ENCODE measurements at places on chromosomes 5 and 9.

GRCh38 chr9:71858812-71859211 lies 52.2 kb downstream of the ABHD17B start:
- no peak for DNase-seq

GRCh38 chr5:176899946-176900779 lies 1.0 kb upstream of the HK3 start:
- no peak for DNase-seq

DNA sequence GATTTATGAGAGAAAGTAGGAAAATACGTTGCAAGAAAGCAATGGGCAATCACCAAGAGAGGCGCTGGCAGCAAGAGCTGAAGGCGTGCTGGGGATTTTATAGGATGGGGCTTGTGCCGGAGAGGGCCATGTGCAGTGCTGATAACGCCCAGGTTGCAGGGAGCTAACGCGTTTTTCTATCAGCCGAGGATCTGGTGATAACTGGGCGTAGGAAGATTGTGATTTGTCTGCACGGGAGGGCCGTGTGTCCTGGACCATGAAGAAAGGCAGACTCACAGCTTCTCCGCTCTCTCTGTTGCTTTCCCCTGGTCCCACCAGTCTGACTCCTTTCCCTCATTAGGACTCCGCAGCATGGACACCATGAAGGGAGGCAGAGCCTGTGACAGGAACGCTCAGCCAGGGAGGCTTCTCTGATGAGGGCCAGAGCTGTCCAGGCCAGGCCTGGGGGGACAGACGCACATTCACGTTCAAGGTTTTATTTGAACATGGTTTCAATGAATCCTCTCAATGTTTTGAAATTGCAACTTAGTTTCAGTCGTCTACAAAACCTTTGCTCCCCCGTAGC lies 11.9 kb upstream of the CACNA1B start:
- DNase-seq = no peak

DNA sequence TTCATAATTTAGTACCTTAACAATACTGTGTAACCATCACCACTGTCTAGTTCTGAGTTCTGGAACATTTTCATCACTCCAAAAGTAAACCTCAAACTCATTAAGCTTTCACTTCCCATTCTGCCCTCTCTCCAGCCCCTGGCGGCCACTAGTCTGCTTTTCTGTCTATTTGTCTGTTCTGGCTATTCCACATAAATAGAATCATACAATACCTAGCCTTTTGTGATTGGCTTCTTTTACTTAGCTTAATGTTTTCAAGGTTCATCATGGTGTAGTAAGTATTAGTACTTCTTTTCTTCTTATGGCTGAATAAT lies 138.7 kb downstream of the RAPGEF6 start:
- DNase-seq = no peak

- DNase-seq = peak; percentile 38
These were observed 434 bp downstream of the GLRX start for GRCh38 chr5:95822043-95822541.

GRCh38 chr9:116716438-116716837 lies 29.3 kb downstream of the TRIM32 start:
- no peak for DNase-seq

GRCh38 chr9:93218161-93218560 lies 34.2 kb downstream of the WNK2 start:
- no peak for DNase-seq

GRCh38 chr5:96873449-96873848 lies 2.9 kb upstream of the ERAP2 start:
- no peak for DNase-seq

DNA sequence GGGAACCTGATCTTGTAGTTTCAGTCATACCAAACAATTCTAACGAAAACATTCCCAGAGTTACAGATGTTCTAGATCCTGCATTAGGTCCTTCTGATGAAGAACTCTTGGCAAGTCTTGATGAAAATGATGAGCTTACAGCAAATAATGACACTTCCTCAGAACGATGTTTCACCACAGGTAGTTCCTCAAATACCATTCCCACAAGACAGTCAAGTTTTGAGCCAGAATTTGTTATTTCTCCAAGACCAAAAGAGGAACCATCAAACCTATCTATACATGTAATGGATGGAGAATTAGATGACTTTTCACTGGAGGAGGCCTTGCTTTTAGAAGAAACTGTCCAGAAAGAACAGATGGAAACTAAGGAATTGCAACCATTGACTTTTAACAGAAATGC lies 21.0 kb downstream of the RMI1 start:
- DNase-seq = no peak

GRCh38 chr9:116605904-116606341 lies 81.2 kb upstream of the TRIM32 start:
- DNase-seq = no peak

- no peak for DNase-seq
These were observed 127.1 kb downstream of the ADAMTSL1 start for GRCh38 chr9:18601026-18601425.

DNA sequence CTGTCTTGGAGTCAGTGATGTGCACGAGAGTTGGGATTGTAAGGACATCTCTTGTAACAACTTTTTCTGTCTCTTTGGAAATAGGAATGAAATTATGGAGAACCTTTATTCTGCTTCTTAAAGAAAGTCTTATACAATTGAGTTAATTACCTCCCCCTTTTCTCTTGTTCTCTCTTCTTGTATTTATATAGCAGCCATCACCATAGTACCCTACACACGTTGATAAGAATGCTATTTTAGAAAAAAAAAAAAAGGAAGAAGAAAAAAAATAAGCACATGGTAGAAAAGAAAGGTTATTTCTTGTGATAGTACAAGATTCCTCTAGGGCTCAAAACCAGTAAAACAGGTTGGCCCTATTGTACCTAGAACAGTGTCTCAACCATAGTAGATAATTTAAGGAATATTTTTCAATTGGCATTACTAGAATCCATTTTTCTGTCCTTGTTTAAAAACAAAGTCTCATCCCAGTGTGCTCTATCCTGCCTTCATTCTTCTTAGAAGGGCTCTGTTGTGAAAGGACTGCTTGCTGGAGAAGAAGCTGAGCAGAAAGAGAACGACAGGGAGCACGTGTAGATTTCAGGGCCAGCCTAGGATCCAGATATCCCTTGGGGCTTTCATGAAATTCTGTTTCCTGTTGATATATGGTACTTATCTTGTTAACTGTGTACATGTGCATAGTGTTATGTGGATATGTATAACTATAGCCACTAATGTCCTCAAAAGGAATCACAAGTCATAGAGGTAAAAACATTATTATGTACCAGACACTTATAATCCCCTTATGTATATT lies 392.3 kb upstream of the MEF2C start:
- no peak for DNase-seq

DNA sequence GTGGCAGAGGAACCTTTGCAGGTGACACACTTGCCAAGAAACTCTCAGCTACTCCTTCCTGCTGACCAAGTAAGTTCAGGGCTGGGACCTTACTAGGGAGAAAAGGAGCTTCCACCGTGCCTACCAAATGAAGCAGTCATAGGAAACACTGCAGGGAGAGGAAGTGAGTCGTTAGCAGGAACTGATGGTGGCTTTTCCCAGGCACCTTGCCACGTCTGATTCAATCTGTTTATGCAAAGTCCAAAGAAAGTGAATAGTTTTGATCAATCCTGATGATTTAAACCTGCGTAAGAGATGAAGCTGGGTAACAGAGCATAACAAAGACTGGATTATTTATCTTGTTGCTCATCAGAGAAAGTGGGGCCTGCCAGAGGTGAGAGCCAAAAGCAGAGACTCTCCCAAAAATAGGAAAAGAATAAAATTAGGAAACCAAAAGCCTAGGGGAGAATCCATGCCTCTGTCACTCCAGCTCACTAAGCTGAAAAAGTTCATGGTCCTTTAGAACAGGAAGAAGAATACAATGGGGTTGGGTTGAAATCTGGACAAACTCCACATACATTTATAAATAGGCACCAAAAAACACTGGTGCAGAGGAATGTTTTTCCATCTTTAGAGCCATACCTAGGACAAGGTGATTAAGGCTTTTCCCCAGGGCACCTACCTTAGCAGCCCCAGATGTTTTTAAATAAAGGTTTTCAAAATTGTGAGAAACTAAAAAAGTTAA lies 9.3 kb upstream of the PFDN1 start:
- peak; percentile 57 for DNase-seq

- no peak for DNase-seq
These were observed 213.5 kb downstream of the MEF2C start for GRCh38 chr5:88669371-88670050.

DNA sequence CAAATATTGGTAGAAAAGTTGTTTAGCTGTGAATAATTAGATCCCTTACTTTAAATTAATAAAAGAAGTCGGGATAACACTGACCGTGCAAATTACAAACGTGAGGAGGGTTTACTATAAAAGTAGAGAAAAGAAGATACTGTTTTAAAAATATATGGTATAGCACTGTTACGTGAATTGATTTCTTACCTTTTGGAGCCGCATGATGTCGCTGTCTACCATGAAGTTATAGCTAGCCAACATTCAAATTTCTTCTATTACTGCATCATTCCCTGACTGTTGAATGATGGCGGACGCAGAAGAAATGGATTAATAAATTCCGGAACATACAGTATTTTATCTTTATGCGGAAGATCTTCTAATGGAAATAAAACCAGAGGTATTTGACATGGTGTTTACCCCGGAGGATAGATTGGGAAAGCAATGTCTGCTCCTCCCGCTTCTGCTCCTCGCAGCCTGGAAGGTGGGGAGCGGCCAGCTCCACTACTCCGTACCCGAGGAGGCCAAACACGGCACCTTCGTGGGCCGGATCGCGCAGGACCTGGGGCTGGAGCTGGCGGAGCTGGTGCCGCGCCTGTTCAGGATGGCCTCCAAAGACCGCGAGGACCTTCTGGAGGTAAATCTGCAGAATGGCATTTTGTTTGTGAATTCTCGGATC lies at the start of gene PCDHA6:
PCDHA6 (plus strand) TSS at position 257 of the 658 bp plus-strand sequence; CDS start at position 389, 132 bp downstream.
- DNase-seq = no peak

DNA sequence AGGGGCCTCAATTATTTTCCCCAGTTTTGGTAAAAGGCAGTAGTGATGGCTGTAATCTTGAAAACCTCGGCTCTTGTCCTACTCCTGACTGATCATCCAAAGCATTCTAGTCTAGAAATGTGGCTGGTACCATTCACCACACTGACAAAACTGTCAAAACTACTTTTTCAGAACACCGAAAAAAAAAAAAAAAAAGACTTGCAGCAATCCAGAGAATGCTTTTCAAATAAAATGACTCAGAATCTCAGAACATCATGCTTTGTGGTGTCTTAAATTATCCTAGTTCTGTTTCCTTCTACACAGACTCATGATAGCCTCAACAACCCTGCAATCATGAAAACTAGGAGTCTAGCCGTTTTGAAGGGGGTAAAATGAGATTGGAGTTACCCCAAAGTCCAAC lies 13.4 kb downstream of the SLC28A3 start:
- no peak for DNase-seq

DNA sequence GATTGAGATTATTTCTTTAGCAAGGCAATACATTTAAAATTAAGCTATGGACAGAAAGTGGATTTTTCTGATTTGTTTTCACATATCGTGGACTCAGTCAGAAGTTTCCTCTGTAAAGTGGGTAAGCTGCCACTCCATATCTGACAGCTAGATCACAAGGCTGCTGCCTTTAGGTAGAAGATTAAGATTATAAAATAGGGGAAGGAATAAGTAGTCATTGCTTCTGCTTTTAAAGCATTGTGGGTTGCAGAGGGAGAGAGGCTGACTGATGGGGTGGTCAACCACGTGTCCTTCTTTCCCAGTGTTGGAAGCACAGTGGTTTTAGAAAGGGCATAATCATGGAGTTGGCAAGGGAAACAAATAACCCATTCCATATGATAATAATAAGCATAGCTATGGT lies 74.3 kb upstream of the MOCS2 start:
- DNase-seq = no peak

DNA sequence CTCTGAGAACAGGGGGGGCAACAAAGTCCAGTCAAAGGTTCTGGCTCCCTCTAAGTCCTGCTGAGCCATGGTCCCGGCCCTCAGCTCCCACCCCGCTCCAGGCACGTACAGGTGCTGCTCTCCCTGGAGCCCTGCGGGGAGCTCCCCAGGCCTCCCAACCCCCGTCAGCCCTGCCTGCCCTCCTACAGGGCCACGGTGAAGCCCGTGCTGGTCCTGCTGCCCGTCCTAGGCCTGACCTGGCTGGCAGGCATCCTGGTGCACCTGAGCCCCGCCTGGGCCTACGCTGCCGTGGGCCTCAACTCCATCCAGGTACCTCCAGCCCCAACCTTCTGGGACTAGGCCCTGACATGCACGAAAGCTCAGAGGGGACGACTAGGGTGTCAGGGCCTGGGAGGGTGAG lies 20.1 kb downstream of the ADGRD2 start:
- no peak for DNase-seq

GRCh38 chr5:112684737-112685136 lies 52.9 kb upstream of the APC start:
- no peak for DNase-seq

DNA sequence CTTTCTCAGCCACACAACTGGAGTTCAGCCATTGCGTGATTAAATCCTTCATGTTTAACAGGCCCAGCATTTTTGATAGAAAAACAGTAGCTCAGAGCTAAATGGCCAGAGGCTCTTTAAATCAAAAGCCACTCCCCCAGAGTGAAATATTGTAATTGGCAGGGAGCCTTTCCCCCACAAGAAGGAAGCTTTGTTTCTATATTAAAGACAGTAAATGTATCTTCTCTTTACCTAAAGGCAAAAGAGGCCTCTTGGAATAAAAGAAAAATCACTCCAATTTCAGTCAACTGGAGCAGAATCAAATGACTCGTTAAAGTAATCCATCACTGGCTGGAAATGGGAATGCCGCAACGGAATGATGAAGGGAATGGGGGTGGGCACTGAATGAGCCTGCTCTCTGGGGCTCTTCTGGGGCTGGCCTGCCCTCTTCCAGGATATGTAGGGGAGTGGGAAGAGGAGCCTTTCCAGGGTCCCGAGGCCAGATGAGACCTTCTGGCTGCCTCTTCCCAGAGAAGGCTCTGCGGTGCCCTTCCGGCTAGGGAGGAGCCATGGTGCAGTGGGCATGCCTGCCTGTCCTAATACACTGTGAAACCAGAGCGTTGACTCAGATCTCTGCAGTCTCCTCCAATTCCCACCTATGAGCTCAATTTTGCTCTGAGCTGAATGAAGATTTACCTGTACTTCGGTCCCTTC lies 45.2 kb downstream of the ANKDD1B start:
- peak; percentile 63 for DNase-seq

DNA sequence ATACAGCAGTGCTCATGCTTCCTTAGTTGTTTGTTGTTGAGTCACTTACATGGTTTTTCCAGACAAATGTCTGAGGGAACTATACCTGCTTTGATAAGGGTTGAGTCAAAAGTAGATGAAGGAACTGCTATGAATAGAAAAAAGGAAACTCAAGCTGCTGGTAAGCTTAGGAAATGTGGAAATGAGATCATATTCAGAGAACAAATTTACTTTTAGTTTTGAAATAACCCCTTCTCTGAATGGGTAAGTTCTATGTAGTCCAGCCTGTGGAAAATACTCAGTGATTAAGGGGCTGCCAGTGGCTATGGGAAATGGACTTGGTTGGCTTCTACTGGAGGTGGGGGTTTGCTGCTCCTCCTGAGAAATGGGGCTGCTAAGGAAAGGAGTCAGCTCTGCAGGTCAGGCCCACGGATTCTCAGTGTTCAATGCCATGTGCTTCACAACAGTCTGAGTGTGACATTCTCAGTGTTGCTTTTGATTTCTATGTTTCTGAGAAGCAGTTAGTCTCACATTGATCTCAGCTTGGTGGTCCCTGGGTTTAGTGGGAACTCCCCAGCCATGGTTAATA lies 47.7 kb upstream of the GLRX start:
- DNase-seq = no peak

- DNase-seq = peak; percentile 61
These were observed 427.8 kb downstream of the BNC2 start for GRCh38 chr9:16442622-16443021.

- no peak for DNase-seq
These were observed 221.2 kb upstream of the CLINT1 start for GRCh38 chr5:158080112-158080511.
